Colonic mucosa (tissue), 4 donors: ENCODE measurements at places on chromosomes 7 and 10. TPM values are rescaled to one million over a fixed set of nuclear protein-coding genes. Genes with fewer than 3 reads are reported as not detected.

DNA sequence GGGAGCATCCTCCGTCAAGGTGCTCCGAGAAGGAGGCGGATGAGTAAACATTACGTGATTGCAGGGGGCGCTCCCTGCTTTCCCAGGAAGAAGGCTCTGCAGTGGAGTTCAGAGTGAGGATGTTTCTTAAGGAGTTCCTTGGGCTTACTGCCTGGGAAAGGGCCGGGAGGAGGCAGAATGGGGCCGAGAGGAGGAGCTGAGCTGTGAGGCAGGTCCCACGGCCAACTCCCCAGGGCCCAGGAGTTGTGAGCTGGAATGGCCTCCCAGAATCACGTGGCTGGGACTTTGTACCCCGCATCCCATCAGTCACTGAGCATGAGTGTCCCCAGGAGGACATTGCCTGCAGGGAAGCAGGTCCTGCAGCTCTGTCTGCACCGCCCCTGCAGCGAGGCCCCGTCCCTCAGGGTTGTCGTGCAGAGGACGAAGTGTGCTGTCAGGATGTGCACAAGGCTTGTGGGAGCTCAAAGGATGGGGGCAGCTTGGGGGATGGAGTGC is 75.5 kb downstream of the DYNC2I1 start:
- DNase-seq, result no peak

- no peak for DNase-seq
Measured at GRCh38 chr10:77776487-77776886, 138.9 kb upstream of the KCNMA1 start.

- DNase-seq, result no peak
Measured at GRCh38 chr7:150957133-150958020, 20.7 kb downstream of the KCNH2 start.

GRCh38 chr7:138661069-138661635 is 40.0 kb downstream of the SVOPL start:
- DNase-seq, result no peak

Gene ANLN
- 56.0 TPM for total RNA-seq

Gene ADIRF
- 91.2 TPM for total RNA-seq

Gene AKR1C4
- total RNA-seq, result not detected

DNA sequence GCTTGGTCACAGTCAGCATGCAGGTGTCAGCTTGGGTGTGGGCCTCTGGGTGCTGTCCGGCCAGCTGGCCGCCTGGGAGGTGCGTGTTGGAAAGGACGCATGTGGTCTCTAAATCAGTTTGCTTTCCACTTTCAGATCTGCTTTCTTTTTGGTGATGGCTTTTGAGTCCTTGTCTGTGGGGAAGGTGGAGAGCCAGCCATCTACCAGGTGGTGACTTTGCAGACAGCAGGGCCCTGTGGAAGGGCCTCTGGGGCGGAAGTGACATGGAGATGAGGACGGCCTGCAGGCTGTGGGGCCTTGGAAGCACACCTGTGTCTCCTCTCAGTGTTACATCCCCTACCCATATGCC is 59.4 kb downstream of the WDR37 start:
- DNase-seq, result peak; percentile 42

Gene PDLIM1
- 433 TPM for total RNA-seq

GRCh38 chr10:115827231-115828009 is 445.6 kb downstream of the GFRA1 start:
- DNase-seq, result no peak

Gene PRSS2
- total RNA-seq, result not detected
